ENCODE measurements at places on chromosomes 12 and 14.

GRCh38 chr12:27915021-27915420 lies 57.5 kb downstream of the PTHLH start:
- DNase-seq: no peak

DNA sequence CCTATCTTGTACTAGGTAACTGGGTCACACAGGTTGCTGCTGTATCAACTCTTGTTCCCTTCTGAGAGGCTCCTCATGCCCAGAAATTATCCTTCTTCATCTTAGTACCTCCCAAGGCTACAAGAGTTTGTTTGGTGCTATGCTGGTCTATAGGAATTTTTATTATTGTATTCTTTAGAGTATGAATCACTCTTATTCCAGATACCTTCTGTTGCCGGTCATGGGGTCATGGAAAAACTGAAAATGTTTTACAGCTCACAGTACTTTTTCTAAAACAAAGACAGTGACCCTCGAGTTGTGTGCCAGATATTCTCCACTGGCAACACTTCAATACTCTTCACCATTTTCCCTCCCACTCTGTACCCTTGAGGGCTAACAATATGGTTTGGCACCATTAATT lies 1598.0 kb upstream of the TMEM132C start:
- peak; percentile 71 for DNase-seq

DNA sequence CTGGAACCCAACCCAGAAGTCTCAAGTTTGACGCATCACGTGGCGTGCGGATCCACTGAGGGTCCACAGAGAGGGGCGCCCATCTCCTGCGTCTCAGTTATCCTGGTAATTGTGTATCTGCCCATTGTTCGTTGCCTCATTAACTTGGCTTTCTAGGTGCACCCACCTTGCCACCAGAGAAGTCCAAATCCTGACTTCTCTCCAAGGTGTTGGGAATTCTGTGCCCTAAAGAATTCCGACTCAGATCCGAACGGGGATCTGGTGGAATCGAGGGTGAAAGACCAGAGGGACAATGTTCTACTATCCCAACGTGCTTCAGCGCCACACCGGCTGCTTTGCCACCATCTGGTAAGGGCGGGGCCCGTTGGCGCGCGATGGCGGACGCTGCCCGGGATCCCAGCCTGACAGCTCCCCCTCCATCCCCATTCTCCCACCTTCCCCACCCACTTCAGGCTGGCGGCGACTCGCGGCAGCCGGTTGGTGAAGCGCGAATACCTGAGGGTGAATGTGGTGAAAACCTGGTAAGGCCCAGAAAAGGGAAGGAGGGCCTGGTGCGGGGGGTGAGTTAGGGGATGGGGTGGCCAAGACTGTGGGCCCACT lies 481 bp downstream of the REC8 start:
- no peak for DNase-seq

- no peak for DNase-seq
Measured at GRCh38 chr12:57224973-57225679, 4.4 kb upstream of the SHMT2 start.

DNA sequence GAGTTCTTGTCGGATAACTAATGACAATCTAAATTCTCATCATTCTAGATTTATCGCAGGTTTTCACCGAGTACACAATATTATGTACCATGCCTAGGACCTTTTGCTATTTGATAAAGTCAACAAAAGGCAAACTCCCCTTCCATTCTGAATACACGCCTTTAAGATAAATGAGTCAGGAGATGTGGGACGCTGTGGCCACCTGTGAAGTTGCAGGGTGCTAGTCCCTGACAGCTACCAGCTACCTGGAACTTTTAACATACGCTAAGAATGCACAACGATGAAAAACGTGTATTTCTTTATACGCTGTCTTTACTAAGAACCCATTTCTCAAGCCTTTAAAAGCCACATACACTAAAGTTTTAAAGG lies 678 bp downstream of the MDM1 start:
- DNase-seq: no peak

GRCh38 chr12:128695697-128696096 lies 128.1 kb downstream of the SLC15A4 start:
- no peak for DNase-seq

DNA sequence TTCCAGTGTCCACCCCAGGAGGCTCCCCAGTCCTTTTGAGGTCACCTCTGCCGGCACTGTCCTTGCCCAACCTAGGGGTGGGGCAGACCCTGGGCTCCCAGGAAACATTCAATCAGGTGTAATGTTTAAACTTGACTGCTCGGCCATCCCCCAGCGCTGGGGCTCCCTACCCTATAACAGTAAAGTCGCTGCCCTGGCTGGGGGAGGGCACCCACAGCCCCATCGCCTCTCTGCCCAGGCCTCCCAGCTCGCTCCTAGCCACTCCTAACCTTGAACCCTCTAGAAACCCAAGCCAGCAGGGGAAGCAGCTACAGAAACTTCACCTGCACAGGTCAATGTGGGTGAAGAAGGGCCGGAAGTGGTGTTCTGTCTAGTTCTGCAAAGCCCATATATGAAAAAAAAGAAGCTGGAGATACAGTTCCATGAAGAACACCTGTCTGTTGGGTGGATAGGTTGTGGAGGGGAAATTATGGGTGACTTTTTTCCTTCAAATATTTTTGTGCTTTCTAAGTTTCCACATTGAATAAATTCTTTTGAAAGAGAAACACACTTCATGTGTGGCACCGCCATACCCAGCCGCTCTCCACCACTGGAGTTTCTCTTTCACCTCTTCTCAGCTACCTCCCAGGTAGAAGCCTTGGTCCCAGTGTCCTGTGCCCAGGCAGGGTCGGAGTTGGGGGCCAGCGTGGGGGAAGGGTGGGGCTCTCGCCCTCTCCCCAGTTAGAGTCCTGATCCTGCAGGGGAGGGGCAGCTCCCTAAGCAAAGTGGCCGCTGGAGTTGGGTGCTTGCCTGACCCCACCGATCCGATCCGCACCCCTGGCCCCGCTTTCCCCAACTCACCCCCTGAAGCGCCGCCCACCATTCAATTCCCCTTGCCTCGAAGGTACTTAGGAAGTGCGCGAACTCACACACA lies 1.1 kb downstream of the CLMN start:
- no peak for DNase-seq

DNA sequence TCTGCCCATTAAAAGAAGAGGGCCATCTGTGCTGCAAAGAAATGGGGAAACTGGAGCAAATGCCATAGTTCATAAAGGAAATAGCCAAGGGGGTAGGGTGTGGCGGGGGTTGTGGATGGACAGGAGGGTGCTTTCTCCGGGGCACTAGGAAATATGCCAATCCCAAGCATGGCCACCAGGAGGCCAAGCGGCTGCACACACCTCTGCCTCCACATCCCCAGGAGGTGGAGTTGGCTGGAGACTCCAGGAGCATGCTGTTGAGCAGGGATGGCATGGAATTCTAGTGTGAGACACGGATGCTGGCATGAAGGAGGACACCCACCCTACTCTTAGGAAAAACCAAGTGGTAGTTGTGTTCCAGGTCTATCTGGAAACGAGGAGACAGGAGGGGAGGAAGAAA lies 25.2 kb downstream of the NID2 start:
- DNase-seq: no peak

GRCh38 chr14:50772412-50772811 lies 58.5 kb downstream of the NIN start:
- DNase-seq: peak; percentile 82

GRCh38 chr12:52524241-52524897 lies 4.2 kb upstream of the KRT5 start:
- DNase-seq: no peak

GRCh38 chr12:123449249-123449733 lies 8.6 kb upstream of the SNRNP35 start:
- no peak for DNase-seq

GRCh38 chr12:117485984-117486839 lies 124.8 kb upstream of the NOS1 start:
- no peak for DNase-seq

- no peak for DNase-seq
Measured at GRCh38 chr14:100889641-100890040, 13.9 kb downstream of the RTL1 start.

- DNase-seq: no peak
Measured at GRCh38 chr14:102979406-102979805, 56.9 kb downstream of the AMN start.

GRCh38 chr12:79920421-79921238 lies 14.3 kb downstream of the PPP1R12A start:
- DNase-seq: no peak

- no peak for DNase-seq
Measured at GRCh38 chr12:122893208-122894153, 2.4 kb downstream of the VPS37B start.
